ENCODE measurements at places on chromosomes 13 and 19. TPM values are rescaled to one million over a fixed set of nuclear protein-coding genes. Genes with fewer than 3 reads are reported as not detected.

DNA sequence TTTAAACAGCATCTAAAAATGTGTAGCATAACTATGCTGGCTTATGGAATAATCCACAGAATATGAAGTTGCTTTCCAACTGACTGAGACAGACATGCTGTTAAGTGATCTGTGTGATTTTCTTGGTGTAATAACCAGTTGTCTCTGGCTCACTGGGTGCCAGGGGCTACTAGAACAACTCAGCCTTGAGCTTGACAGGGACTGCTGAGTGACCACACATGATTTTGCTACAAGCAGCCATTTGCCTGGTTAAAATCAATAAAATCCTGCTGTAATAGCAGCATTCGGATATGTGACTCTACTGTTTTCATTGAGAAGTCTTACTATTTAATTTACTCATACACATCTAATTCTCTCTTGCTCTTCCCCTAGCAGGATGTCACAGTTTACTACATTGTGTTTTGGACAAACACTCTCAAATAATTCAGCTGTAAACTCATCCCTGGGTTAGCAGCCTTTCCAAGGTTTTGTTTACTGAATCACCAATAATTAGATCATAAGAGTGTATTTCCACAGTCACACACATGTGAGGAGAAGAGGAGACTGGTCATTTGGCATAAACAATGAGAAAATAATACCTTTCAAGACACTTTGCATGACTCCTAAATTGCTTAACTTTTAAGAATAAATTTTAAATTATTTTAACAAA lies 426.2 kb downstream of the PCDH9 start:
- H3K4me1 ChIP-seq = no peaks in the 10 kb centered on the region
- H3K4me3 ChIP-seq = no peak overlapping the region
- H3K27me3 ChIP-seq = no peaks in the 10 kb centered on the region
- H3K36me3 ChIP-seq = no peaks in the 10 kb centered on the region

DNA sequence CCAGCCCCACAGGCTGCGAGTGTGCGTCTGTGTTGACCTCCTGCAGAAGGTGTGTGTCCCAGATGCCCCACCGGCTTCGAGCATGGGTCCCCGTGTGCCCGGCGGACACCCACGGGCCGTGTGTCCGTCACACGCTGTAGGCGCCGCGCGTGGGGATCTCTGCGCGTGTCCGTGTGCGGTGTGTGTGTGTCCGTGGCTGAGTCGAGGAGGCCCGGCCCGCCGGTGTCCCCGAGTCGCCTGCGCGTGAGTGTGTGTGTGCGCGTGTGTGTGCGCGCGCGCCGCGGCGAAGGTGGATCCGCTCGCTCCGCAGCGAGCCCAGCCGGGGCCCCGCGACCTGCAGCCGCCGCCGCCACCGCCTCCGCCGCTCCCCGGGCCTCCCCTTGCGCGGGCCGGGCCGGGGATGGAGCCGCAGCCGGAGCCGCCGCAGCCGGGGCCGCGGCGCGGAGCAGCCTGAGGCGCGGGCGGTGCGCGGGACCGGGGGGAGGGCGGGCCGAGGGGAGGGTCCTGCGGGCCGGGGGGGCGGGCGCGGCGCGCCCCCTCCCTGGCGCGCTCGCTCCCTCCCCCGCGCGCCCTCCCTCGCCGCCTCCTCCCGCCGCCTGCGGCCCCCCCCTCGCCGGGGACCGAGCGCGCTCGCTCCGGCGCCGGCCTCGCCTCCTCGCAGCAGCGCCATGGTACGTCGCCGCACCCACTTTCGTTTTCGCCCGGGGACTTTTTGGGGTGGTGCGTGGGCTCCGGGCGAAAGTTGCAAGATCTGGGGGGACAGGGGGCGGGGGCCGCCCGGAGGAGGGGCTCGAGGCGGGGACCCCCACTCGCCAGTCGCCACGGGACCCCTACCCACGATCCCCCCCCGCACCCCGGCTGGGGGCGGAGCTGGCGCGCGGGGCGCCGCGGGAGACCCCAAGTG lies 7.1 kb upstream of the NFIC start:
- peak overlapping the region; percentile 46 for H3K27ac ChIP-seq
- peak overlapping the region; percentile 72 for H3K4me3 ChIP-seq
- peaks cover 30% of the 10 kb centered on the region for H3K4me1 ChIP-seq
- H3K36me3 ChIP-seq = no peaks in the 10 kb centered on the region

DNA sequence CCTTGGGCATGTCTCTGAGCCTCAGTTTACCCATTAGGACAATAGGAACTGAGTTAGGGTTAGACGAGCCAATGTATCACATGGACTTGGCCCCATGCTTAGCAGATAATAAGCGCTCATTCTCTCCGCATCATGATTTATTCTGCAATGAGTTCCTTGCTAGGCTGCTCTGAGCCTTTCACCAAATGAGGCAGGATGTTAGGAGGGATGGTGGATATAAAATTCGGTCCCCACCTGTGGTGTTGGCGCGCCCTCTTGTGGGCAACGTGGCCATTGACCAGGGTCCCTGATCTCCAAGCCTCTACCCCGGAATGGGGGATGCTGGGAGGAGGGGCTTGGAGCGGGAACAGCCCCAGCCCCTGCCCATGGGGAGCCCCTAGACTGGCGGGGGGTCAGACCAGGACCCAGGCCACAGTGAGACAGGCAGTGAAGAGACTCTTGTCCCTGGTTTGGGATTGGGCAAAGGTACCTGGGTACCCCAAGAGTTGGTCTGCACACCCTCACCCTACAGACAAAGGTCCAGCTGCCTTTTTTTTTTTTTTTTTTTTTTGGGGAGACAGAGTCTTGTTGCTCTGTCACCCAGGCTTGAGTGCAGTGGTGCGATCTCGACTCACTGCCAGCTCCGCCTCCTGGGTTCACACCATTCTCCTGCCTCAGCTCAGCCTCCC lies 43.9 kb downstream of the CERS4 start:
- no peak overlapping the region for H3K4me3 ChIP-seq
- no peaks in the 10 kb centered on the region for H3K27me3 ChIP-seq
- DNase-seq = peak; percentile 87
- peaks cover 7% of the 10 kb centered on the region for H3K4me1 ChIP-seq
- no peak overlapping the region for H3K27ac ChIP-seq

DNA sequence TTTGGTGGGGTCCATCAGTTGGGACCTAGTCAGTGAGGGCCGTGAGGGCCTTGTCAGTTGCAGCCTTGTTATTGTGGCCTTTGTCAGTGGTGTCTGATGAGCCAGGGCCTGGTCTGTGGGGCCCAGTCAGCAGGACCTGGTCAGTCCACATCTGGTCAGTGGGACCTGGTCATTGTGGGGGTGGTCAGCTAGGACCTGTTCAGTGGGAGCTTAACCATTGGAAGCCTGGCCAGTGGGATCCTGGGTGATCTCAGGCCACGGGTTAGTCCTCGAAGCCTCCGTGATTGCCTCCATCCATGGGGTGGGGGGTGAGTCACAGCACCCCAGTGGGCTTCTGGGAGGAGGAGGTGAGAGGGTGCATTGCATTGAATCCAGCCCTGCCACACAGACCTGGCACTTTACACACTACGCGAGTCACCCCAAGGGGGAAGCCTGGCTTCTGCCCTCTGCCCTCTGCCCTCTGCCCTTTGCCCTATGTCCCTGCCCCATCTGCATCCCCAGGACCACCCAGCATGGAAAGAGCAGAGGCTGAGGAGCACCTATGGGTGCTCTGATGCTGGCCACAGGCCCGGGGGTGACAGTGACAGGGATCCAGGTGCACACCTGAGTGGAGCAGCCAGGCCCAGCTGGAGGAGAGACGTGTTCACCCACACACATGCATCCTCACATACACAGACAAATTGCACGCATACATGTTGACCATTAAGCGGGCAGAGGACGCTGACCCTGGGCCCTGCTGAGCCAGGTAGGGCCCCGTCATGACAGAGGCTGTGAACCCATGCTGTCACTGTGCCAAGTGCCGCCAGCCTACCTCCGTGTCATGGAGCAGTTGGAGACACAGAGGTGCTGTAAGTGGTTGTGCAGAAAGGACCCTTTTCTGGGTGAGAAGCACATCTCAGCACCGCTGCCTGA lies 59.8 kb upstream of the TPM4 start:
- H3K36me3 ChIP-seq = no peaks in the 10 kb centered on the region
- peak; percentile 4 for DNase-seq
- H3K4me3 ChIP-seq = no peak overlapping the region
- no peaks in the 10 kb centered on the region for H3K27me3 ChIP-seq
- H3K4me1 ChIP-seq = no peaks in the 10 kb centered on the region
- no peak overlapping the region for H3K27ac ChIP-seq

DNA sequence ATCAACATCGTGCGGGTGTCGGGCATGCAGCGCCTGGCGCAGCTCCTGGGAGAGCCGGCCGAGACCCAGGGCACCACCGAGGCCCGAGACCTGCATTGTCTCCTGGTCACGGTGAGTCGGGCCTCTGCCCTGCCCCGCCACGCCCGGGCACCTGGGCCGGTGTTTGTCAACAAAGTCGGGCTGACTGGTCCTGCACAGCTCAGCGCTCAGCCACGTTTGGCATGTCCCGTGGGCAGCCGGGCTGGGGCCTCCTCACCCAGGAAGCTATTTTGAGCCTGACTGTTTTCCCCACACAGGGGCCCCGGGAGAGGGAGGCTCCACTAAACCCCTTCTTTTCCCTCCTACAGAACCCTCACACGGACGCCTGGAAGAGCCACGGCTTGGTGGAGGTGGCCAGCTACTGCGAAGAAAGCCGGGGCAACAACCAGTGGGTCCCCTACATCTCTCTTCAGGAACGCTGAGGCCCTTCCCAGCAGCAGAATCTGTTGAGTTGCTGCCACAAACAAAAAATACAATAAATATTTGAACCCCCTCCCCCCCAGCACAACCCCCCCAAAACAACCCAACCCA lies 1.3 kb downstream of the GADD45B start:
- peaks cover 47% of the 10 kb centered on the region for H3K4me1 ChIP-seq
- H3K36me3 ChIP-seq = no peaks in the 10 kb centered on the region
- peak overlapping the region; percentile 70 for H3K27ac ChIP-seq
- DNase-seq = no peak
- no peaks in the 10 kb centered on the region for H3K27me3 ChIP-seq

DNA sequence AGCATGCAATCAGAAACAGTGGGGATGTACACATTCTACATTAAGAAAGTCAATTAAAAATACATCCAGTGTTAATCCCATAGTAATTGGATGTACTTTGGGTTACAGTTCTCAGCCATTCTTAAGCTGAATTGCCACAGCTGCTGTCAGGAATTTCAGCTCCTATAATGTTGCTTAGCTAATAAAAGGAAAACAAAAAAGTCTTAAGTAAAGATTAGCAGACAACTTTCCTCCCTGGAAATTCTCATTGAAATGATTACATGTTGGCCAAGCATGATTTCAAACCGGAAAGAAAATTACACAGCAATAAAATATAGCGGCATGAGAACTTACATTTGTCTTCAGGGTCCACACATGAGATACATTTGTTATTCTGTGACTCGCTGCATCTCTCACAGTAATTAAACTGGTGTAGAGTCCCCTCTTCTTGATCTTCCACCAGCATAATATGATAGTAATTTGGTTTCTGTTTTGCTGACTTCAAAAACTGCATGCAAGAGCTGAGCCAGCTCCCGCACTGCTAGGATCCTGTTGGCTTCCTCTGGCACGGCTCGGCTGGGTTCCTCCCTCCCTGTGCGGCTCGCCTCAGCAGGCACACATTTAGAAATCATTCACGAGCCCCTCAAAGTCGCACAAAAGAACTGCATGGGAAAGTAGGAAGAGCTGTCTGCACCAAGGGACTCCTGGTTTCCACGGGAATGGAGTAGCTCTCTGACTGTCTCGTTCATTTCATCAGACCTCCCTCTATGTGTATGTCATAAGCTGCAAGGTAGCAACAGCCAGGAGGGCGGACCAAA lies at the start of gene HTR2A:
HTR2A (minus strand) TSS at position 713 of the 797 bp plus-strand sequence. CDS start 1,147 bp downstream, outside the sequence.
- no peak within 1 kb of the TSS for H3K27ac ChIP-seq
- DNase-seq = peak; percentile 7
- H3K4me1 ChIP-seq = peaks cover 15% of the 10 kb centered on the region
- H3K4me3 ChIP-seq = peak within 1 kb of the TSS; percentile 10
- no peaks in the 10 kb centered on the region for H3K36me3 ChIP-seq
- no peaks in the 10 kb centered on the region for H3K27me3 ChIP-seq

- H3K4me1 ChIP-seq = no peaks in the 10 kb centered on the region
- no peak for DNase-seq
- H3K27me3 ChIP-seq = no peaks in the 10 kb centered on the region
- no peak overlapping the region for H3K4me3 ChIP-seq
Measured at GRCh38 chr13:111554539-111555267, 234.3 kb downstream of the TEX29 start.

DNA sequence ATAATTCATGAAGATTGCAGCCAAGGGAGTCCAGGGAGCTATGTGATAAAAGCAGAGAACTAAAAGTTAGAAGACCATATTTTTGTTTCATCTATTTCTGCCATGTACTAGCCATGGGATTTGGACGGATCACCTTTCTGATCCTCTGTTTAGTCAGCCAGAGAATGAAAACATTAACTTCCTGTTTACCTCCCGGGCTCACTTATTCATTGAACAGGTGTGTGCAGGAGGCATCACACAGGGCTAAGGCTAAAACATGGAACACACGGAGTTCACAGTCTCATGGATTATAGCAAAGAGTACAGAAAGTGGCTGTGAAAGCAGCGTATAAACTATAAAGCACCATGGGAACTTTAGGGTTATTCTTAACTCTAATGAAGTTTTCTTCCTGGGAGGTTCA lies 96.8 kb downstream of the GPR12 start:
- H3K36me3 ChIP-seq = no peaks in the 10 kb centered on the region
- H3K4me3 ChIP-seq = no peak overlapping the region
- no peak overlapping the region for H3K27ac ChIP-seq
- no peaks in the 10 kb centered on the region for H3K27me3 ChIP-seq
- no peak for DNase-seq

- H3K4me3 ChIP-seq = no peak overlapping the region
- H3K27ac ChIP-seq = no peak overlapping the region
- H3K4me1 ChIP-seq = no peaks in the 10 kb centered on the region
- H3K36me3 ChIP-seq = peaks cover 47% of the 10 kb centered on the region
- H3K27me3 ChIP-seq = no peaks in the 10 kb centered on the region
Measured at GRCh38 chr19:46739290-46739771, 6.5 kb upstream of the FKRP start.

- DNase-seq = peak; percentile 97
- H3K4me3 ChIP-seq = no peak overlapping the region
- H3K4me1 ChIP-seq = peaks cover 62% of the 10 kb centered on the region
Measured at GRCh38 chr13:40445557-40445990, 220.9 kb downstream of the FOXO1 start.

GRCh38 chr13:95207769-95208366 lies 93.4 kb downstream of the ABCC4 start:
- H3K4me1 ChIP-seq = peaks cover 7% of the 10 kb centered on the region
- H3K4me3 ChIP-seq = no peak overlapping the region
- no peaks in the 10 kb centered on the region for H3K36me3 ChIP-seq
- no peak for DNase-seq

DNA sequence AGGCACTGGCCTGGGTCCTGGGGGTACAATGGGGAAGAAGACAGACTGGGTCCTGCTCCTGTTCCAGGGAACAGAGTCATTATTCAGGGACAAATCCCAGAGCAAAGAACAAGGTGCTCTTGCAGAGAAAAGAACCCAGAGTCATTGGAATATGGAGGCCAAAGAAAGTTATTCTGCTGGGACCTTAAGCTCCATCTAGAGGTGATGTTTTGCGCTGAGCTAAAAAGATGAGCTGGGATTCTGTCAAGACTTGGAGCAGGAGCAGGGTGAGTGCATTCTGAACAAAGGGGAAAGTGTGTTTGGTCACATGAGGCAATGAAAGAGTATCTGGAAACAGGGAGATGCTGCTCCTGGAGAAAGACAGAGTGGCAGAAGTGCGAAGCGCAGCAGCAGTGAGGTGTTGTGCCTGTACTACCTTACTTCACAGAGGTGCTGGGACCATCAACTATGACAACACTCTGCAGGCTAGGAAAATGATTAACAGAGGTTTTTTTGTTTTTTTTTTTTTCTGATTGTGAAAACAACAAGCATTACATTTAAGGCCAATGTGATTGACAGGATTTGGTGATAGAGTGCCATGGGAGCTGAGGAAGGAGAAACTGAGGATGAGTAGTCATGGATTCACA lies 95.3 kb upstream of the TNFSF11 start:
- no peaks in the 10 kb centered on the region for H3K4me1 ChIP-seq
- no peaks in the 10 kb centered on the region for H3K36me3 ChIP-seq
- no peak overlapping the region for H3K4me3 ChIP-seq
- H3K27ac ChIP-seq = no peak overlapping the region
- H3K27me3 ChIP-seq = no peaks in the 10 kb centered on the region

The ZNF682 gene
- 2.0 TPM for polyA plus RNA-seq

The MADCAM1 gene
- 0.70 TPM for polyA plus RNA-seq

The PTPRH gene
- polyA plus RNA-seq = not detected

Measured in B cell (primary cell).